Stimulated activated CD8-positive, alpha-beta memory T cell treated with anti-CD3 and anti-CD28 coated beads, Interleukin-15, amount 100 ng/mL, for 1 hour (primary cell): ENCODE measurements at places on chromosomes 6 and 20.

DNA sequence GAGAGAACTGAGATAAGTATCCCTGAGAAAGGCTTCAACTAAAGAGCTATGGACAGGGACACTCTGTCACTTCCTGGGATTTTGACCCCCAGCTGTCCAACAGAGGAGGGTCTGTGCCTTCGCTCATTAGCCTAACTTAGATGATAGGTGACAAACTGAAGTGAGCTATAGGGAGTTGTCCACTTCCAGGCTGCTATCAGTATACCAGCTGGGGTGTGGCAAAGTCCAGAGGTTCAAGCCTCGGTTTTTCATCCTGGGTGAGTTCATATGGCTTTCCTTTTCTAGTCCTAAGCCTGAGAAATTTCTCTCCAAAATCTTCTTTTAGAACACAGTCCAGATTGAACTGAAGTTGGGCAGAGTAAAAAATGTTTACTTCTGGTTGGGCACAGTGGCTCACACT lies 5.9 kb upstream of the PAQR8 start:
- no peak for DNase-seq

GRCh38 chr20:41534170-41534569 lies 84.0 kb downstream of the CHD6 start:
- no peak for DNase-seq

- DNase-seq: no peak
Measured at GRCh38 chr6:35728683-35729678, 7.9 kb upstream of the ARMC12 start.

DNA sequence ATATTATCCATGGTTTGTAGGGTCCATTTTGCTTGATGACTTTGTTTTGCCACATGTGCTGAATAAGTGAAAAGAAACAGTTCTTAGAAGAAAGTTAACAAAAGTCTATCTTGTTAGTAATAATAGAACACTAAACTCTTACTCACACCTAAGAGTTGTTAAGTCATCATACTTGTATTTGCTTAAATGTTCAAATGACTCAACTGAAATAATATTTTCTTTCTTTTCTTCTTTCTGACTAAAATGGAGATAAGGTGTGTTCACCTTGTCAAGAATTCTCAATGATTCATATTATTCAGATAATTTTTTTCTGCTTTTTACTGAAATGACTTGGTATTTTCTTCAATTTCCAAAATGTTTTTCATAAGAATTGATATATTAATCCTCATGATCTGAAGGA lies 327.2 kb downstream of the HTR1B start:
- DNase-seq: no peak

DNA sequence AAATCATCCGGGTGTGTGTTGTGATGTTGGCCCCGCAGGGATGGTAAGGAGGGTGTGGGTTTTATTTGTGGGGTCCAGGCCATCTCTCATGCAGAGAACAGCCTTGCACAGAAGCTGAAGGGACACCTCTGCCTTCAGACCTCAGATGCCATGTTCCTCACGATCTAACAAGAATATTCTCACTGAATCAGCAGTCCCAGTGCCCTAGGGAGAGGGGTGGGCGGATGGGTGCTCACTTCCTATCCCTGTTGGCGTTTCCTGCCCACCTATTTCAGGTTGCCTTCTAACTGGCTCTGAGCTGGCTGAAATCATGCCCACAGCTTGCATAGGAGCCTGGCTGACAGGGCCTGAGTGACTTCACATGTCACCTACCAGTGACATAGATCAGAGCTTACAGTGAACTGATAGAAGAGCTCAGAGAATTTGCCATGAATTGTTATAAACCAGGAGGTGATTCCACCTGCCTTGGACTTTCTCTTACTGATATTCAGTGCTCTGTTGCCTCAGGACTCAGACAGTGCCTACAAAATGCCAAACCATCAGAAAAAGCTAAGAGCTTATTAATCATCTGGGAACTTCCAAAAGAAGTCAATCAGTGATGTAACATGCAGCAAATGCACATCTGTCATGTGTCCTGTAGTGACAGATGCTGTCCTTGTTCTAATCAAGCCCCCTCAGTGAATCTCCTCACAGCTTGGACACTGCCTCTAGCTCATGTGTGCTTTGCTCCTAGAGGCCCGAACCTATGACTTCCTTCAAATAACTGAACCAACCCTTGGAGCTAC lies 285.8 kb upstream of the PRND start:
- no peak for DNase-seq

GRCh38 chr6:35191889-35192288 lies 21.9 kb upstream of the SCUBE3 start:
- no peak for DNase-seq

DNA sequence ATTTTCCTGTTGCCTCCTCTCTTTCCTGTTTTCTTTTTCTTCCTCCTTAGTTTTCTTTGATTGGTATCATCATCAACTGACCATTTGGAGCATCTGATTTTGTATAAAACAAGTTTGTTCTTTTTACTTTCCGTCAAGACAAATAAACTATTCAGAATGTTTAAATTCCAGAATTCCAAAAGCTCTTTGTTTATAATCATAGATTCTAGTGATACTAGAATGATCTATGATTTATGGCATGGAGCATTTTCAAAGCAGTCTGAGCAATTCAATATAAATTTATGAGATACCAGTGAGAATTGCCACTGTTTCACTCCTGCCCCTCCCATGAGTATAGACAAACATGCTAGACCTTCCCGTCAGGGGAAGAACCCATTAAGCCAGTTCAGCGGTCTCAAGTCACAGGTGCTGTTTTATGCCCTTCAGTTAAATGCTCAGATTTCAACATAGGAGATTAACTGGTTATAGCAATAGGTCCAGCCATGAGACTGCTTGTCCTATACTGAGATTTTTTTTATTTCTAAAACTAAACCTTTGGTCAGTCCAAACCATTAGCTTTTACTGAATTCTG lies 60.7 kb downstream of the GRIK2 start:
- DNase-seq: no peak

- no peak for DNase-seq
Measured at GRCh38 chr6:53854843-53855567, 60.2 kb downstream of the LRRC1 start.

GRCh38 chr20:5172167-5172601 lies 45.4 kb downstream of the CDS2 start:
- no peak for DNase-seq
